Stimulated activated naive CD4-positive, alpha-beta T cell treated with Interleukin-2 at 50 U/mL for 16 hours (primary cell): ENCODE measurements at places on chromosomes 1 and 21.

DNA sequence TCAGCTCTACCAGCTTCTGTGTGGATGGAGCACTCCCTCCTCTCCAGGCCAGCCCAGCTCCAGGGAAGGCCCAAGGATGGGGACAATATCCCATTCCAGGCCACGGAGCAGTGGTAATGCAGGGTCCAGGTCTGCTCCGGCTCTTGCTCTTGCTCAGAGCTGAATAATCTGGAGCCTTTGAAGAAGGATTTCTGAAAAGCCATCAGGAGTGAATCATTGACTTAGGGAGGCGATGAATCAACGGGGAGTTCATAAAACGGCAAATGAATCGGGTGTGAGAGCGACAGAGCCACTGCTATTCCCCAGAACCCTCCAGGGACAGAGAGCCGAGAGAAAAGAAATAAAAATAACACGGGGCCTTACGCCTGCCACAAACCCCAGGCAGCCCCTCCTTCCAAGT lies 7.7 kb downstream of the POU3F1 start:
- DNase-seq: no peak

DNA sequence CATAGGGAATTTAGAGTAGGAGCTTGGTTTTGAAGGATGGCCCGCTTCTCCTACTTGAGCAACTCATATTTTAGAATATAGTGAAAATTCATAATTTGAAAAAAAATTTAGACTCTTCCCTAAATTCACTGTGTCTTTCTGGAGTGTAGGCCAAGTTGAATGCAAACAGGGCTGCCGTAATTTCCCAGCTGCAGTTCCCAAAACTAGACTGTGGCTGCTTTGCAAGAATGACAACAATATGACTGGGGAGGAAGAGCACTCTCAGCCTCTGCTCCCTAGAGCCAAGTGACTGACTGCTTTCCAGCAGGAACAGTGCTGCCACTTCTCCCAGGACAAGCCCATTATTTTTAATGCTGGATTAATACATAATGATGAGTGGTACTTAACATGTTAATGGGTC lies 209.0 kb downstream of the RHOU start:
- DNase-seq: no peak

- DNase-seq: no peak
These were observed 30.6 kb downstream of the LDLRAD2 start for GRCh38 chr1:21842606-21843162.

DNA sequence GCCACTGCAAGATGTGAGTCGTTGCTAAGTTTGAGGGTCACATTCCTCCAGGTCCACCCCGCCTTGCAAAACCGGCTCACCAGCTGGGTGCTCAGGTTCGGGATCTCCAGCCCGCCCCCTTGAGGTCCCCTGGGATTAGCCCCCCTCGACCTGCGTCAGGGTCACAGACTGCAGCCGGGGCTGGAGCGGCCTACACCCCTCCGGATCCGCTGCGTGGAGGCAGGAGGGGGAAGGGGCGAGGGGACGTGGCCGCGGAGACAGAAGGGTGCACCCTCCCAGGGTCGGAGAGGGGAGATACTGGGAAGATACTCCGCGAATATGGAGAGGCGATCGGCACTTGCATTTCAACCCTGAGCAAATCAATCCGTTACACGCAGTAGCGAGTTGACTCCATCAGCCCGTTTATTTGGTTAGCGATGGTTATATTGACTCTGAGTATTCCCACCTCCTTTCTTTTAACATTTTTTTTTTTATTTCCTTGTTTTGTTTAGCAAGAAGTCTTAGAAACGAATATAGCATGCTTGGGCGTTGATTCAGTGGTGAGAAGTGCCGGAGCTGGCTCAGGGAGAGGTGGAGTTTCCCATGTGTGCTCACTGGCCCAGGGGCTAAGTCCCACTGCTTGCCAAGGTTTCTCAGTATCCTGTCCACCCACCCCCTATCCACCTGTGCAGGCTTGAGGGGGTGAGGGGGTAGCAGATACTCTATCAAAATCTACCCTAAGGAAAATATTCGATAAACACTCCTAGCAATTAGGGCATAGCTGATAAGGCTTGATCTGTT lies 997 bp downstream of the IFNAR2 start:
- DNase-seq: no peak

DNA sequence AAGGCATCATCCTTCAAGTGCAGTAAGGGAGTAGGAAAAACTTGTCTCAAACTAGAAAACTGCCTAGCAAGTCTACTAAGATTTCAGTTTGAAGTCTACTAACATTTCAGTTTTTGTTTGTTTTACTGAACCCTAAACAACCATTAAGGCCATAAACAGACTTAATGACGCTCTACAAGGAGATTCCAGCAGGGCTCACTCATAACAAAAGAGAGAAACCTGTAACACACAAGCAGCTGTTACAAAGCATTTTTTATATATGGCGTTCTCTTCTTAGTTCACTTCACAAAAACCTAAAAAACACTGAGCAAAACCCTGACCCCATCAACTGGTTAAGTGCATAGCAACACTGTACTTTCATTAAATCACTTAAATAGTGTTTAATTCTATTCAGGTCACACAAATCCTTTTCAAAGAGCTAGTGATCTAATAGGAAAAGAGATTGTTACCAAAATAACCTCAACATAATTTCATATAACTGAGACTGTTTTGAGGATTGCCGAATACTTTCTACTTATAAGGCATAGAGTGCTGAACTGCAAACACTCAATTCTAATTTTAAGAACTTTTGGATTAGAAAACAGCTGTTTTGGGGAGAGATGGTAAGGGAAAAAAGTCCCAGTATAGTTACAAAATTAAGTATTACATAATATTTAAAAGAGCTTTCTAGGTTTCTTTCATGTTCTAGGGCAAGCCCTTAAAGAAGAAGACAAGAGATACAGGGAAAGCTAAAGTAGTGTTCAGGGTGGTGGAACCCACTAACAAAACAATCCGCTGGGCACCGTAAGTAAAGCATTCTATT lies 1.4 kb downstream of the B3GALNT2 start:
- DNase-seq: no peak

DNA sequence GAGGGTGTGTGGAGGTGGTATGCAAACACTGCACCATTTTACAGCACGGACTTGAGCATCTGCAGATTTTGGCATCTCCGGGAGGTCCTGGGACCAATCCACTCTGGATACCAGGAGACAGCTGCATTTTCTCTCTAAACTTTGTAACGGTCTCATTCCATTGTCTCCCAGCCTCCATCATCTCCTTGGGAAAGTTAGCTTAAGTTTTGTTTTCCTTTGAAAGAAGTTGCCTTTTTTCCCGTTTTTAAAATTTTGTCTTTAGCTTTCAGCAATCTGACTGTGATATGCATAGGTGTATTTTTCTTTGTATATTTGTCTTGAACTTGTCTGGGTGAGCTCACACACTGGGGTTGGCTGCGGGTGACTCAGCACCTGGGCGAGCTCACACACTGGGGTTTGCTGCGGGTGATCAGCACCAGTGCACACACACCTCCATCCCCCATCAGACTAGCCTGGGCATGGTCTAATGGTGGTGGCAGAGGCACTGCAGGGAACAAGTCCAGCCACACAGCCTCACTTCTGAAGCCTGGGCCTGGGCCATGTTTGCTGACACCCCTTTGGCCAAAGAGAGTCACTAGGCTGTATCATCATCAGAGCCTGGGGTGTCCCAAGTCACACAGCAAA lies 32.1 kb upstream of the COL18A1 start:
- no peak for DNase-seq

DNA sequence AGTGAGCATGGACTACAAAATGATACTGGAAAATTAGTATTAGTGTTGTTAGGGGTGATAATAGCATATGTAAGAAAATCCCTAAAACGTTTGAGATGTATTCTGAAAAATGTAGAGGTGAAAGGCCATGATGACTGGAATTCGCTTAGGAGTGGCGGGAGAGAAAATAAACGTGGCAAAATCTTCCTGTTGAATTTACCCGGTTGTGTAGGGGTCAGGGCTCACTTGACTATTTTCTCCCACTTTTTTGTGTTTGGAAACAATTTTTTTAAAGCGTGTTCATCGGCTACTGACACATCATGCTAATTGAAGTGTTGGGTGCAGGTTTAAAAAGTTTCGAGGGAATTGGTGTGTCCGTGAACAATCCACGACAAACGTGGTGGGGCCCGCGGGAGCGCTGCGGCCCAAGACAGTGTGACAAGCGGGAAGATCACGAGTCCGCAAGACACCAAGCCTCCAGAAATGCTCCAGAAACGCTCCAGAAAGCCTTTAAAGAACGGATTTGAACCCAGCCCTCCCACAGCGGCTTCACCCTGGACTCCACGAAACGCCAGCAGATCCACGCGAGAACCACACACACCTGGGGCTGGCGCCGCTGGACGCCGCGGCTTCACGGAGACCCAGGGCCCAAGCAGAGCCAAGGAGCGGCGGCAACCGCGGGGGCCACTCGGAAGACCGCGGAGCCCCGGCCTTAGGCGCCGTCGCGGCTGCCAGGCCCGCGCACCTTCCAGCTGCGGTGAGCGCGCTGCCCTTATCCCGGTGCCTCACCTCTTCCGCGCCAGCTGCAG lies 573 bp downstream of the PSMG1 start:
- DNase-seq: no peak

DNA sequence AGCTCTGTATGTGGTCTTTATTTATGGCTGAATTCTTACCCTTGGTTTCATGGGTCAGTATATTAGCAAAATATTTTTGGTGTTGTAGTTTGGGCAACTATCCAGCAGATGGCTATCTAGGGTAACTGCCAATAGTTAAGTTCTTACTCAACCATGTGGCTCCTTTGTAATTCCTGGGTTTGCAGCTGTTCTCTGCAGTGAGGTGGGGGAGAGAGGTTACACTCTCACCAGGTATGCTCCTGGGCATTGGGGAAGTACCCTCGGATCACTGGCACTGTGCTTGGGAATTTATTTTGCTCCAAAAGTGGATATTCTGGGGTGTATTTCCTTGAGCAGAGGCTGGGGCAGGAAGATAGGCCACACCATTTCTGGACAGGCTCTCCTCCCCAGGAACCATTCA lies 436.7 kb upstream of the TMPRSS15 start:
- DNase-seq: no peak

- DNase-seq: no peak
These were observed 17.6 kb downstream of the PM20D1 start for GRCh38 chr1:205832326-205832751.

- DNase-seq: no peak
These were observed 1.5 kb downstream of the KIF1B start for GRCh38 chr1:10211805-10212410.

DNA sequence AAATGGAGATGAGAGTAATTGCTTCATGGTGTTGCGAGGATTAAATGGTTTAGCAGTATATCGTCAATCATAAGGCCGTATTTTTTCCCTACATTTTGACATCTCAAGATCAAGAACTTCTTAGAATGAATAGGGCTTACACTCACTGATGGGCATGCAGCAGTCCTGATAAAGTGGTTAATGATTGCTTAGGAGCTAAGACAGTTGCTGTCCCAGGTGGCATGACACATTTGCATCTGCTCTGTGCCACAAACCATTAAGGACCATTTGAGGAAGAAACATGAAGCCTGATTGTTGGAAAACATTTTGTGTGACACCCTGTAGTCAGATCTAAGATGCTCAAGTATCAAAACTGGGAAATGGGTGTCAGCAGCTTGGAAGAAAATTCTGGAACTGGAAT lies 81.0 kb upstream of the SGIP1 start:
- DNase-seq: no peak
